ENCODE measurements at places on chromosomes 6 and 20.

GRCh38 chr6:135759831-135760230 lies 91.7 kb upstream of the PDE7B start:
- no peak for DNase-seq

DNA sequence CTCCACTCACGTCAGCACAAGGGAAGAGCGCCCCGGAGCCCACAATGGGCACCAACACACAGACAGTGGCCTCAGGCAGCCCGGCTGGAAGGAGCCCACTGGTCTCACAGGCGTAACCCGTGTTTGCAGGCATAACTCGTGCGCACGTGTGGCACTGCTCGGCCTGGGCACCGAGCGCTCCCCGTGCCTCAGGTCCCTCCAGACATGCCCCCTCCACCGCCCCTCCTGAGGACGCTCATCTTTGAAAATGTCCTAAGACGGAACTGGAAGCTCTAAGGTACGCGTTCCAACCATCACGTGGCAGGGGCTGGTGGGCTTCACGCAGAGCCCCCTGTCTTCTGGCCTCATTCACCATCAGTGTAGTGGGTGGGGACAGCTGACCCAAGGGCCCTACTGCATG lies 44.6 kb downstream of the SSR1 start:
- no peak for DNase-seq

- no peak for DNase-seq
Observed at GRCh38 chr6:136696238-136696637, 96.0 kb downstream of the MAP3K5 start.

DNA sequence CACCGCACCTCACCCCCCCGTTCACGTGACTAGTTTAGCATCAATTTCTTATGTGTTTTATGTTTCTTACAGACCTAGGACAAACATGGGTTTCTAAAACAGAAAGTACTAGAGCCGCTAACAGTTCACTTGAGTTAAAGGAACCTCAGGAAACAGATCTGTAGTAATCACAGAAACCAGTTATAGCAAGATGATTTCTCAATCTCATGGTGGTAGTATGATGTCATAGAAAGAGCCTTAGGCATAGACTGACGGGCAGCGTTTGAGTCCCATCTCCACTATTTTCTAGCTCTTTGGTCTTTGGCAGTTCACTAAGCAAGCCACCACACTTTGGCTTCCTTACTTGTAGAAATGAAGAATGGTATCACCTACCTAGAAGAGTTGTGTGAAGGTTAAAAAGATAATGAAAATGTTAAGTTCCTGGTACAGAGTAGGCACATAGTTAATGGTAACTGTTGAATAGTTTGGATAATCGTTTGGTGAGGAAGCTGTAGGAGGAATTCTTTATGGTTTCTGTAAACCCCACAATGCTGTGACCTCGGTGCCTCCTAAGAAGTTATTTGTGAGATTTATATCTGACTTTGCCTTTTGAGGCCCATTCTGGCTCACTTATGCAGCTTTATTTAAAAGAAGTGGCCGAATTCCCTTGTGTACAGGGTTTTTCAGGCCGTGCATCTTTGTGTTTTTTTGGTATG lies 21.3 kb downstream of the CTNNBL1 start:
- DNase-seq = no peak

DNA sequence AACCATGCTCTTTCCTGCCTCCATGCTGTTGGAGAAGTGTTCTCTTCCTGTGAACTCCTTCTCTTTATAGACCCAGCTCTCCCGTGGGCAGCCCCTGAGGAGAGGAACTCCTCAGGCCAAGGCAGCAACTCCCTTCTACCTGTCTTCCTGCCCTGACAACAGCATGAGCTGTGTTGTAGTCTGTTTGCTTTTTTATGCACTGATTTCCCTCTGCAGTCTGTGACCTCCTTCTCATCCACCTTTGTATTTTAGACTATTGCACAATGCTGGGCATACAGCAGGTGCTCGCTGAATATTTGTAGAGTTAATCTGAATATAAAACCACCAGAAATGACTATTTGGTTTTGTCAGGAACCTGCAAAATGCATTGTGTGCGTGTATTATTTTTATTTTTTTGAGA lies 152.2 kb upstream of the CHD6 start:
- DNase-seq = no peak
